NCI-H774 (cell line): ENCODE measurements at places on chromosomes 5 and 9.
A peak's percentile ranks its signal among the peaks of the same experiment; 100 is the strongest.

GRCh38 chr5:111958851-111959250, 201.9 kb upstream of the NREP start:
- DNase-seq = no peak

DNA sequence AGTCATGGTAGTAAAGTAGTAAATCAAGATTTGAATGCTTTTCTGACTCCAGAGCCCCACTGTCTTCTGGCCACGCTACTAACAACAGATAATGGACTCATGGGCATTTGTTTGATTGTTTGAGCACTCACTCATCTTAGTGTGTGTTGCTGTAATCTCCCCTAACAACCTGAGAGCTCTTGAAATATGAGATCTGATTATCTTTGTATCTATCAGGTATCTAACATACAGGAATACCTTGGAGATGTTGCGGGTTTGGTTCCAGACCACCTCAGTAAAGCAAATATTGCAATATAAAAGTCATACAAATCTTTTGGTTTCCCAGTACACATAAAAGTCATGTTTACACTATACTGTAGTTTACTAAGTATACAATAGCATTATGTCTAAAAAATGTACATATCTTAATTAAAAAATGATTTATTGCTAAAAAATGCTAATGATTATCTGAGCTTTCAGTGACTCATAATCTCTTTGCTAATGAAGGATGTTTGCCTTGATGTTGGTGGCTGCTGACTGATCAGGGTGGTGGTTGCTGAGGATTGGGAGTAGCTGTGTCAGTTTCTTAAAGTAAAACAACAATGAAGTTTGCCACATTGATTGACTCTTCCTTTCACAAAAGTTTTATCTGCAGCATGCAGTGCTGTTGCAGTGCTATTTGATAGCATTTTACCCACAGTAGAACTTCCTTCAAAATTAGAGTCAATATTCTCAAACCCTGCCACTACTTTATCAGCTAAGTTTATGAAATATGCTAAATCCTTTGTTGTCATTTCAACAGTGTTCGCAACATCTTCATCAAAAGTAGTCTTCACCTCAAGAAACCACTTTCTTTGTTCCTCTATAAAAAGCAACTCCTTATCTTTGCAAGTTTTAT, 92.2 kb downstream of the ZNF462 start:
- DNase-seq = no peak

DNA sequence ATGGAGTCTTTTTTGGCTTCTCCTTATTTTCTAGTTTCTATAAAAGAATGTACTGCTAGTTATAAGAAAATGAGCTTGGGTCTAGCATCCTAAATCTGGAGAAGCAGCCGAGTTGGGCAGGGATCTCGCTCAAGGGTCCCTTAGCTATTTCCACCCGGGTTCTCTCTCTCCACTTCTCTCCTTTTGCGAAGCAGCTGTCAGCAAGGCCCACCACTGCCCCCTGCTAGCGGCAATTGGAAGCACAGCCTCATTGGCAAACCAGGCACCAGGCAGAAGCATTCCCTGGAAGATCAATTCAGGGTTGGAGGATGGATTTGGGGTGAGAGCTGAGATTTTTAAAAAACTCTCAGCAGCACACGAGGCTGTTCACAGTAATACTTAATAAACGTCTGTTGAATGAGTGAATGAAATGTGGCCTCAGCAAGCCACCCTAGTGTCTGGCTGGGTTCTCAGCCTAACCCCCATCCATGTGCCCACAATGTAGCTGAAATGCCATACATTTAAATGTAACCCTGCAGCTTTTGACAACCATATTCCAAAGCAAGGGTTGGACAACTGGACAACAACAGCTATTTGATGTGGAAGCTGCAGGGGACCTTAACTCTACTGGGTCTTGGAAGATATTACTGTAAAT, 34.6 kb upstream of the TNIP1 start:
- peak; percentile 2 for DNase-seq

DNA sequence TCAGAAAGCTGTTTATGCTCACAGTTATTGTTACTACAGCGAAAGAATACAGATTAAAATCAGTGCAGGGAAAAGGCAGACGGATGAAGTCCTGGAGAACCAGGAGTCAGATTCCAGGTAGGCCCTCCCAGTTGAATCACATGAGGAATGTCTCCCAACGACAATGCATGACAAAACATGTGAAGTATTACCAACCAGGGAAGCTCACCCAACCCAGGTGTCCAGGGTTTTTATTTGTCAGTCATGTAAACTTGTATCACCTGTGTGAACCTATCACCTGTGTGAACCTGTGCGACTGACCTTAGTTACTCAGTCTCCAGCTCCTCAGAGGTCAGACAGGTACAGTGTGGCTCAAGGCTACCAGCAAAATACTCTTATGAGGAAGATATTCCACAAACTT, 63.9 kb downstream of the KIAA1958 start:
- DNase-seq = no peak

- DNase-seq = no peak
These were observed 937.2 kb upstream of the TYRP1 start for GRCh38 chr9:11755951-11756350.

DNA sequence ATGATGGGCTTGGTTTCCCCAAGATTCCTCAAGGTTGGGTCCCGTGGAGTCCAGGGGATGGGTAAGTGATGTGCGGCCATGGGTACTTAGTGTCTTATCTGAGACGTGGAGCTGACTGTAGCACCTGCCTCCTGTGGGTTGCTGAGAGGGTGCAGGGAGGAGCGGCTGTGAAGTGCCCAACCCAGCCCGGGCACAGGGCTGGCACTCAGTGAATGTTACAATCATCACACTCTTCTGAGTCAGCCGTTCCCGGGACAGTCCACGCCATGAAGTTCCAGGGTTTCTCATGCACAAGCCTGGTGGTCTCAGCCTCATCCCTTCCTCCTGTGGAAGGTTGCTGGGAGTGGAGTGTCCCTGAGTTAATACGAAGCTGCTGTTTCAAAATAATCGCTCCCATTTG, 29.1 kb downstream of the NTNG2 start:
- no peak for DNase-seq

GRCh38 chr9:16171911-16172310, 619.1 kb downstream of the CCDC171 start:
- DNase-seq = no peak

- DNase-seq = no peak
These were observed 7.9 kb downstream of the ELOVL7 start for GRCh38 chr5:60836131-60836530.

GRCh38 chr5:122649080-122649479, 125.8 kb upstream of the SNX2 start:
- DNase-seq = no peak
